ENCODE measurements at places on chromosomes 2 and 18.

GRCh38 chr2:148646231-148646559 lies 1.6 kb downstream of the EPC2 start:
- DNase-seq, result no peak

- peak; percentile 30 for DNase-seq
Observed at GRCh38 chr2:58702302-58702885, 461.3 kb upstream of the FANCL start.

DNA sequence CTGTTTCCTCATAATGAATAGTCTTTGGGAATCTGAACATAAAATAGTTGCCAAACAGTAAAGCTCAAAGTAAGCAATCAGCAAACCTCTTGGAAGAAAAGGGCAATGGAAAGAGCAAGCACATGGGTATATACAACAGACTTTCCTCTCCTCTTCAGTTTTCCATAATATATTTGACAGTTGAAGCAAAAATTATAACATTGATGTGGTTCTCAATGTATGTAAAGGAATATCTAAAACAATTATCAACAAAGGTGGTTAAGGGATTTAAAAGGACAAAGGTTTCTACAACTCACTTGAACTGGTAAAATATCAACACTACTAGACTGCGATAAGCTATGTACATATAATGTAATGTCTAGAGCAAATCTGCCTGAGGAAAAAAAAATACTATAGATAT lies 168.6 kb upstream of the SMAD7 start:
- no peak for DNase-seq

GRCh38 chr2:161096336-161096735 lies 63.9 kb upstream of the TANK start:
- DNase-seq, result no peak

DNA sequence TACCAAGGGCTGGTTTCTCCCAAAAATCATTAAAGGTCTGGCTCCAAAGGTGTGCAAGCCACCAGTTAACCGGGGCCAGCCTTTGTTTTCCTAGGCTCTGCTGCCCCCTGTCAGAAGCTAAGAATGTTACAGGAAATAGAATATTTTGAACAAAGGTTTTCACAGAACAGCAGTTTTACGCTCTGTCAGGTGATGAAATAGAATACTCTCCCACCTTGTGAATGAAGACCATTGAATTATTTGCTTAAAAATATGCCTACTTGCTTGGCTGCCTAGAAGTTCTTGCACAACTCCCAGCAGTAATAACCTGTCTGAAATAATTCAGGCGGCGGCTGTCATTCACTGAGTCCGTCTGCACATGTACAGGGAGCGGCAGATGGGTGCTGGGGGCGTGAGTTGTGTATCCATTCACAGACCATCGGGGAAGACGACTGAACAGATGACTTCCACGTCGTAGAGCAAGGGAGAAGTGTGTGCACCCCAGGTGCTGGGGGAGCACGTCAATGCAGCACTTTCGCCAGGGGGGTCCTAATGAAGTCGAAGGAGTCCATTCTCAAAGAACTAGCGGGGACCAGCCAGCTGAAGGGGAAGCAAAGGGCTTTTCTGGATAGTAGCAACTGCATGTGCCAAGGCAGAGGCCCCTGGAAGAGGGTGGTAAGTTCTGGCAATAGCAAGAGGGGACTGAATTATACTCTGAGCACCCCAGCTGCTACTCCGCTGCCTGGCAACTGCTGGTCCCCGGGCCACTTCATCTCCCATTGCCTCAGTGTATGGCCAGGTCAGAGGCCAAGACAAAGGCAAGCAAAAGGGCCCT lies 56.1 kb downstream of the SF3B1 start:
- no peak for DNase-seq

- peak; percentile 40 for DNase-seq
Observed at GRCh38 chr18:6521803-6522418, 107.2 kb upstream of the L3MBTL4 start.

DNA sequence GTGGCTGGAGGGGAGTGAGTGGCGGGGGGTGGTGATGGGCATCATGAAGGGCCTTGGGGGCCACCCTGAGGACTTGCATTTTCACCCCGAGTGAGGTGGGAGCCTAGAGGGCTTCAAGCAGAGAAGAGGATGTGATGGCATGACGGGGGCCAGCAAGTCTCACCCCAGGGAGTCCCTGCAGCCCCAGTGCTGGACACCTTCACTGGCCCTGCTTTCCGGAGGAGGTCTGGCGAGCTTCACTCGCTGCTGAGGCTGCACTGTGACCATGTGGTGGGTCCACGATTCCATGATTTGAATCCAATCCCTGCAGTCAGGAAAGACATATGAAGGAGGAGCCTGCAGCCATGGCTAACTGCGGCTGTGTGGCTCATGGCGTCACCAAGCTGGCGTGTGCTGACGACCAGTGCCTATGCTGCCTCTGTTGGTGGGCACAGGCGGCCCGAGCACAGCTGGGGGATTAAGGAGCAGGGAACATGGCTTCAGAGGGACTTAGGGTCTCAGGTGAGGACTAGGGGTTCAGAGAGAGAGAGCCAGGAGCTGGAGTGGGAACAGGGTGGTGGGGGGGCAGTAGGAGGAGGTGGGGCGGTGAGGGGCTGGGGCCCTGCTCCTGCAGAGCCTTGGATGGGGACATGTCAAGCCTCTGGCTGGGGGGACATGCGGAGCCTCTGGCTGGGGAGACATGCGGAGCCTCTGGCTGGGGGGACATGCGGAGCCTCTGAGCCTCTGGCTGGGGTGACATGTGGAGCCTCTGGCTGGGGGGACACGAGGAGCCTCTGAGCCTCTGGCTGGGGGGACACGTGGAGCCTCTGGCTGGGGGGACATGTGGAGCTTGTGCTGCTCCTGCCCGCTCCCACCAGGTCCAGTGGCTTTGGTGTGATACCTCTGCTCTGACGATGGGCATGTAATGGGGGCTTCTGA lies 3.6 kb downstream of the ZAP70 start:
- no peak for DNase-seq

- DNase-seq, result no peak
Observed at GRCh38 chr2:58042486-58042970, 4.1 kb upstream of the VRK2 start.

- DNase-seq, result no peak
Observed at GRCh38 chr2:149017116-149017985, 21.1 kb upstream of the LYPD6B start.

DNA sequence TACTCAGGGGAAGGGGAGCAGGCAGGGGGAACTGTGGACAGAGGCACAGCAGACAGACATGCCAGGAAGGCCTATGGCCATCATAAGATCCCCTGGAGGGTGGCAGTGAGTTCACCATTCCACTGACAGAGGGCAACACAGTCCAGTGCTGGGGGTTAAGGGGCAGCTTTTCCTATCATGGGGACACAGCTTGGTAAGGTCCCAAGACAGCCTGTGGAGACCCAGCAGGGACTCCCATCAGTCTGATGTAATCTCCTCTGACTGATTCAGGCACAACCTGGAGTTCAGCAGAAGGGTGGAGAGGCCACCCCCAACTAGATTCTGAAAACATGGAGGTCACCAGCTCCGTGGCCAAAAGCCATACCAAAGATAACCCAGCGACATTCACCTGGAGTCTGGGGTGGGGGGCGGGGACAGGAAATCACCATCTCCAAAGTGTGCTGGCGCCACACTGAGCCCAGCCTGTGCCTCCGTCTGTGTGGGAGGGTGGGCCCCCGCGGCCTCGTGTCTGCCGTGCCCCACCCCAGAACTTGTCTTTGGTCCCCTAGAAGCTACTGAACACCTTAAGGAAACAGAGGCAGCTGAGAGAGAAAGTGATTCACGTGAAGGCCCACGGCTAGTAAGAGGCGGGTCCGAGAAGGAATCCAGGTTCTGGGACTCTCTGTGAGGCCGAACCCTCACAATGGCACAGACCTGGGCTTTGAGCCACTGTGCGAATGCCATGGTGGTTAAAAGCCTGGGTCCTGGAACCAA lies 28.6 kb downstream of the DNMT3A start:
- DNase-seq, result no peak

DNA sequence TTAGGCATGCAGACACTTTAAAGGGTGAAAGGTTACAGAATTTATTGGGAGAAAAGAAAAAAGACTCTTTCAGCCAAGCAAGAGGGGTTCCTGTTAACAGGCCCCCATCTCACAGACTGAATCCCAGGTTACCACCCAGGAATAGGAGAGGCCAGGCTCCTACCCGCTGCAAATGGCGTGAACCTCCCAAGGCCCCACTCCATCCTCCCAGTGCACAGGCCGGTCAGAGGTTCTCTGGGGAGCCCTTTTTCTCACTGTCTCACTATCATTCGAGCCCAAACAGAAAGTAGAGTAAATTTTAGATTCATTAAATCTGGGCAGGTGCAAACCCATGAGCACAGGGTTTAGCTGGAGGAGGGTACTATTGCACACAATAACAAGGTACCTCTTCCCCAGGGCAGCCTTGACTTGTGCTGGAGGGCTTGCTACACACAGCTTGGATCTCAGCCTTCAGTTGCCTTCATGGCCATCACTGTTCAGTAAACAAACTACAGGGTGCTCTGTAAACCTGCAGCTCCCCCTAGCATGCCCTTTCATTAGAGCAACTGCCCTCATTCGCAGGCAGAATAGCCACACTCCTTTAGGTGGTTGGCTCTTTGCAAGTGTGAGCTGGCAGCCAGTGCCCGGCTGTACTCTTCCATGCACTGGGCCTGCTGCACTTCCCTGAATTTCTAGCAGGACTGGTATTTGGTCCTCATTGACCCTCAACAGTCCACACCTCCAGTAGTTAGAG lies 7.3 kb upstream of the PLEK start:
- peak; percentile 71 for DNase-seq

GRCh38 chr2:16640001-16640700 lies 25.5 kb downstream of the CYRIA start:
- DNase-seq, result no peak

- DNase-seq, result no peak
Observed at GRCh38 chr2:221205103-221205673, 366.9 kb downstream of the EPHA4 start.

- DNase-seq, result peak; percentile 47
Observed at GRCh38 chr2:36770542-36771287, 74.2 kb downstream of the VIT start.

GRCh38 chr2:85754313-85755095 lies 713 bp downstream of the ATOH8 start:
- DNase-seq, result no peak

DNA sequence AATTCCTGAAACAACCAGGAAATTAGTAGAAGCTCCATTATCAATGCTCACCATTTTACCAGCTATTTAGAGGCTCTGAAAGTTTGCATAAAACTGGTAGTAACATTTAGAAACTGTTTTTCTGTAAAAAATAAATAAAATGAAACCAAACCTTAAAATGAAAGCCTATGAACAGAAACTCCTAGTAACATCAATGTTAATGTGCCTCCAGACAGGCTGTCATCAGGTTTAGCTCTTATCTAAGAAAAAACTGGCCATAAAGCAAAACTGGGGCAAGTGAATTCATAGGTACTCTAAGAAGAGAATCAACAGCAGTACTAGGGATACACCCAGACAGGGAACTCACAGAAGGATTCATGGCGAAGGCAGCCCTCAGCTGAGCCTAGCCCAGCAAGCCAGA lies 8.0 kb downstream of the E2F6 start:
- DNase-seq, result no peak

DNA sequence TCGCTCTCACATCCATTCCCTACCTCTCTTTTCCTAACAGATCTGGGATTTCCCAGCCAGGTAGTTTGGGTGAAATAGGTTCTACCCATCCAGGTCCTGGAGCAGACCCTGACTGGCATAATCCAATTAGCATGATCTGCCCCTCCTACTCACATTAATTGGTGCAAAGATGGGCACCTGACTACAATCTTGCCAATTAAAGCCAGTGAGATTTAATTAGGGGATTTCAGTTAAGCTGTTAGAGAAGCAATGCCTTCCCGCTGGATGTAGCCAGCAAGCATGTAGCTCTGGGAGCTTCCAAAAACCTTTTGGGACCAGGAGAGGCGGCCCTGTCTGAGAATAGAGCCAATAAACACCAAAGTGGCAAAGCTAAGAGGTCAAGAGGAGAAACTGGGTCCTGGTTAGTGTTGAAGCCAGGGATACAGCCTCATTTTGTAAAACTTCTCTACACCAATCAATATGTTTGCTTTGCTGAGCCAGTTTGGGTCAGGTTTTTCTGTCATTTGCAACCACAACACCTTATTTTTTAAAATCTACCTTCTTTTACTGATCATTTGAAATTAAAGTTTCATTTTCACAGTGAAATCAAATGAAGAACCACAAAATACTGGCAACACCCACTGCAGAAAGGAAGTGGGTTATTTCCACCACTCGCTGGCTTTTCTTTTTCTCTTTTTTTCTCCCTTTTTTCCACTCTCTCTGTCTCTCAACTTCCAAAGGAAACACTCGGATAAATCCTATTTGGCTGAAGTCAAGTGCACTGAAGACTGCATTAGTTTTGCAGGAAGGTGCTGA lies 3.2 kb upstream of the TTC39C start:
- DNase-seq, result no peak

DNA sequence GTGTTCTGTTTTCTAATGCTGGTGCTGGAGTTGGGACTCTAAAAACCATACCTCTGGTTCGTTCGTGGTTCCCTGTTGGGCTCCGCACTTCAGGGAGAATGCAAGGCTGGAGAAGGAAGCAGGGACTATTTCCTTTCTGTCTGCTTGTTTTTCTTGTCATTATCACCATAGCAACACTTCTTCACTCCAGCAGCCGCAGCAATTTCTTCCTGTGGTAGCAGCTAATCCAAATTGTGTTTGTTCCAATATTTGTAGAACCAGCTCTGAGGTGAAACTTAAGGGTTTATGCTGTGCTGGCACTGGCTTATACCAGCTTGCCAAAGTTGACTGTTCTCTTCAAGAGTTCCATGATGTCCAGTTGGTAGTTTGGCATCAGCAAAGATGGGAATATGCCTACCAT lies 301.4 kb upstream of the SYT4 start:
- no peak for DNase-seq

DNA sequence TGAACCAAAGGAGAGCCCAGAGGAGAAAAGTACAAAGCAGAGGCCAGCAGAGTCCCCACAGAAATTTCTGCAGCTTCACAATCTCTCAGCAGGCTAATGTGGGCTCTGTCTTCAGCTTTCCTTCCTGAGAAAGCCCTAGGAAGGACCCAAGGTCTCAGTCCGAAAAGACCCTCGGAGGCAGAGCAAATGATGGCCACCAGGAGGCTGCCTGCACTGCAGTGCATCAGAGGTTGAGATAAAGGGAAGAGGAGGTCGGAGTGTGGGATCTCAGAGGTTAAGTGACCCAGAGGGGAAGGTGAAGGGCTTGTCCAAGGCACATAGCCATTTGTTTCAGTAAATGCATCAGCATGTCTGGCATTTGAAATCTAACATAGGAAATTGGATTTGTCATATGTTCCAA lies 299.1 kb upstream of the SLC14A2 start:
- no peak for DNase-seq

DNA sequence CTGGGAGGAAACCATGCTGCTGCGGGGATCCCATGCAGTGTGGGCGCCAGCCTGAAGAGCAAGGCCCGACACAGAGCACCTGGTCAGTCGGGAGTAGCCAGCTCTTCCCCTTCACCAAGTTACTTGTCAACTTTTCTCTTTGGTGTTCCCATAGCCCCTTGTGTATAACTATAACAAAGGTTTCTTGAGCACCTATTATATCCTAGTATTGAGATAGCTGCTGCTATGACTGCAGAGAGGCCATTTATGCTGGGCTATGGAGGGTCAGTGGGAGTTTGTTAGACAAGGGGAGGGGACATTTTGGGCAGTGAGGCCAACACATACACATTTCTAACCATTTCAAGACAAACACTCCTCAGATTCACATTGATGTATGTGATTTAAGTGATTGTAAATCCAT lies 10.8 kb downstream of the HK2 start:
- DNase-seq, result no peak
